ENCODE measurements at places on chromosomes 12 and 14.

- no peak for DNase-seq
Observed at GRCh38 chr14:38098074-38098836, 109.4 kb upstream of the SSTR1 start.

DNA sequence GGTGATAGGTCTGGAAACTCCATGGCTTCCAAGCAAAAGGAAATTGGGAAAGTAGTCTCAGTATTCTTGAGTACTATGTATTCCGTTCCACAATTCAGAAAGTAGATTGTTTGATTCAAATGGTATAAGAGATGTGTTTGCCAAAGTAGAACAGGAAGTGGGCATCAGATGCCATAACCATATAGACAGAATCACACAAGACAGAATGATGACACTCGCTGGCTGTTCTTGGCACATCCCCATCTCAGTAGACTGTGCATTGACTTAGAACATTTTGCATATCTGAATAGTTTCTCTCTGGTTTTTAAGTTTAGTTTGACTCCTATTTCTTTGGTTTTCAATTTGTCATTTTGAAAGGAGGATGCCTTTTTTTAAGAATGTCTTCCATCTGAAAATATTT is 221.1 kb upstream of the RGS6 start:
- peak; percentile 16 for DNase-seq

DNA sequence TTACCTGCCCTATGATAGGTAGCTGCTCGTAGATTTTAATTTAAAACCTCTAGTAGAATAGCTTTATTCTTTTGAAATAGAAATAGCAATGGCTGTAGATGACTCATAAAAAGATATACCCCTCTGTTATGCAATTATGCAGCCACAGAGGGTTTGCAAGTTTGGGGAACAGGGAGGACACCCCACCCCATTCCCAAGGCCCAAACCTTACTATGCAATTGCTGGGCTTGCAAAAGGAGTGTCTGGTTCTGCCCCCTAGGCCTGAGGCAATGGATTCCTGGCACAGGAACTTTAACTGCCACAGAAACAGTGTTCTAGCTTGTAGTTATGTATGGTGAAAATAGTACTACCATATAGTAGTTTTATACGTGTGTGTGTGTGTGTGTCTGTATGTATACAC is 403.3 kb downstream of the ADAMTS20 start:
- no peak for DNase-seq

DNA sequence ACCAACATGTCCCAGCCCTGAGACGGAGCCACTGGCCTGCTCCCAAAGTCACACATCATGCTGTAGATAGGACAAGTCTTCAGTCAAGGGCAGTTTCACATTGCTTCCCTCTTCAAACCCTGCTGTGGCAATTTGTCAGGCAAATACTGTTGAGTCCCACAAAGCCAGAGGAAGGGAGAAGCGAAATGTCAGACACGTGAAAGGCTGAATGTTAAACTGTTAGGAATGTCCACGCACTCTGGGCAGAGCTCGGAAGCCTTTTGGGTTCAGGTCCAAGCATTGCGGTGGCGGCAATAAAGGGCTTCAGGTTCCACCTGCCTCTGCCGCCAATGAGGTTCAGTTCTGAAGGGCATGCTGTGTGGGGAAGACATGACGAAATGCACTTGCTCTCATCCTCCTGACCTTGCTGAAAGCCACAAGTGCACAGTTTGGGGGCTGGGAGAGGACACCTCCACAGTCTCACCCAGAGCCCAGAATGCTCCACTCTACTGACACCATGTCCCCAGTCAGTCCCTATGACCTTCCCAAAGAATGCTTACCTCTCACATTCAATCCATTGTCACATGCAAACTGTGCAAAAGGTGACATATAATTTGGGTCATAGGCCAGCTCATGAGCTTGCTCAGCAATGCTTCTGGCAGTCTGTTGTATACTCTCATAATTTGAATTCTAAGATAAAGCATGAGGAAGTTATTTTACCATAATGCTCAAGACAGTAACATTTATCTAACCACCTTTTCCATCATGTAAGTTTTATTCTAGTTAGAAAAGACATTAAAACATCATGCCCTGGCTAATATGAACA is 35.7 kb downstream of the RAD9B start:
- no peak for DNase-seq

DNA sequence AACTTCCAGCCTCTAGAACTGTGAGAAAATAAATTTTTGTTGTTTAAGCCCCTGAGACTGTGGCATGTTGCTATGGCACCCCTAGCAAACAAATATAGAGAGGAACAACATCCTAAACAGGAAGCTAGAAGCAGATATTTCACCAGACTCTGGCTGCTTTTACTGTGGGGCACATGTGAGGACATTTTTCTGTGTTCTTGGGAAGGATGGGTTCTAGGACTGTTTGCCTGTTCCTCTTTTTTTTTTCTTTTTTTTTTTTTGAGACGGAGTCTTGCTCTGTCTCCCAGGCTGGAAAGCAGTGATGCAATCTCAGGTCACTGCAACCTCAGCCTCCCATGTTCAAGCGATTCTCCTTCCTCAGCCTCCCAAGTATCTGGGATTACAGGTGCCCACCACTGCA is 4.2 kb upstream of the HRK start:
- no peak for DNase-seq

DNA sequence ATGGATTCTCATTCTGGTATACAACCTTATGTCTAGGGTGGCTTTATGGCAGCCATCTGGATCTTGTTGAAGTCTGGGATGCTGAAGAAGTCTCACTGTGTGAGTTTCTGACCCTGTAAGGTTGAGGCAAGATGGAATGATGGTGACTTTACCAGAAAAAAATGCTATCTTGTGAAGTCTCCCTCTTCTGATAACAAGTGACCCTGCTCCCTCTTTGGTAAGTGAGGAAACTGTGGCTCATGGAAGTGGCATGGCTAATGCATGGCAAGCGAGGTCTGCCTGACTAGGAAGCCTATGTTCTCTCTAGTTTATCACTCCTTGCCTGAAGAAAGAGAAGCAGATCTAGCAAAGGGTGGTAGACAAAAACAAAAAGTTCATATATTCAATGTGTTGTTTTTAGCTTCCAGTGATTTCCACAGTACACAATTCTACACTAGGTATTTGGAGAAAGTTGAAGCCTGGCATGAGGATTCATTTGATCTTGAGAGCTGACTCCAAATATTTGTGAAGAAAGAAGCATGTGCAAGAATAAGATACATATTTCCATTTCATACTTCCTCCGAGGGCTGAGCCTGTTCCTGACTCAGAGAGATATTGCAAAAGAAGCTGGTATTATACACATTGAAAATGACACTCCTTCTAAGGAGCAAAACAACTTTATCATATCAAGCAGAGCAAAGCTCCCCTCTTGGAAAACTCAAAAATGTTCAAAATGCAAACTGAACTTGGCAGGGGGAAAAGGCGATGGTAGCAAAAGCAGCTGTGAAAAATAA is 63.6 kb downstream of the HELB start:
- DNase-seq: no peak

DNA sequence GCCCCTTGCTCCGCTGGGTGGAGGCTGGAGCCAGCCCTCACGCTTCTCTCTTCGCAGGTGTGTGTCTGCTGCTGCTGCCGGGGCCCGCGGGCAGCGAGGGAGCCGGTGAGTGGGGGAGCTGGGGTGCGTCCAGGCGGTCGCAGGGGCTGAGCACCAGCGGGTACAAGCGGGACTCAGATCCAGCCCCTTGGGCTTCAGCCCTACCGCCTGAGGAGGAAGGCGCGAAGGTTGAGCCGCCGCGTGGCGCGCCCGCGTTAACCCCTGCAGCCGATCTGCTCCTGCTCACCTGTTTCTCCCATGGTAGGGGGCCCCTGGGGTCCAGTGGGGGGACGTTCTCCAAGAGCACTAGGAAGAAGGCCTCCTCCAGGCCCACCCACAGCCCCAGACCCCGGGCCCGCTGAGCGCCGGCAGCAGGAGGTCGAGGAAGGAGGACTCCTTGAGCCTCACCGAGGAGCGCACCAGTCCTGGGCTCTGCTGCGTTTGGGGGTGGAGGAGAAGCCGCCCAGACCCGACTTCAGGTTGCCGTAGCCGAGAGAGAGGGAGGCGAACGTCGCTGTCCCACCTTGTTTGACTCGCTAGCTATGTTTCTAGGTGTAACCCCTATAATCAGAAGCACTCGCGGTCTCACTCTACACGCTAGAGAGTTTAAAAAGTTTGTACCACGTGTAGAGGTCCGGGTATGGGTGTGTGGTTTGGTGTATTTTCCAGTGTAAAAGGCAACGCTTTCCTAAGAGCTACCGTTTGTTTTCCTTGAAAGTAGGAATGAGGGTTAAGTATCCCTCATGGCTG is 834 bp downstream of the COCH start:
- DNase-seq: no peak

DNA sequence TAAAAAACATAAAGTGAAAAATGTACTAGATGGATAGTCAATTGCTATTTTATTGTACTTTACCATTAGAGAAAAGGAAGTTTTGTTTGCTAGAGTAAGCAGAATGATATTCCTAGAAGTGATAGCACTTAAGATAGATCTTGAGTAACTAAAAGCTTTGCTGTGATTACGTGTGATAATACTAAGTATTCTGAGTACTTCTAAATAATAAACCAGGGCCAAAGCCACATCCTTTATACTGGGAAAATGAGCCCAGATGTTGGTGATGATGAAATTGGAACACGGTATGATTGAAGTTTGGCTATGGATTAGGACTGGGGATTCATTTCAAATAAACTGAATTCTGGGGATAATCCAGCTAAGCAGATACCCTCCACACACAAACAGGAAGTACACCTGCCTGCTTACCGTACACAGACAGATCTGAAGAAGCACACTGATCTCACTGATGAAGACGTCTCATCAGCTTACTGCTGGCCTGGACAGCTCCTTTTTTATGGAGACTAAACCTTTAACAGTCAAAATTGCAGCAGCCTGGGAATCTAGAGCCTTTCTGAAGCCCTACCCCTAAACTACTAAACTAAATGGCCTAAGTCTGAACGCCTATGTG is 199.8 kb downstream of the LRFN5 start:
- DNase-seq: no peak

DNA sequence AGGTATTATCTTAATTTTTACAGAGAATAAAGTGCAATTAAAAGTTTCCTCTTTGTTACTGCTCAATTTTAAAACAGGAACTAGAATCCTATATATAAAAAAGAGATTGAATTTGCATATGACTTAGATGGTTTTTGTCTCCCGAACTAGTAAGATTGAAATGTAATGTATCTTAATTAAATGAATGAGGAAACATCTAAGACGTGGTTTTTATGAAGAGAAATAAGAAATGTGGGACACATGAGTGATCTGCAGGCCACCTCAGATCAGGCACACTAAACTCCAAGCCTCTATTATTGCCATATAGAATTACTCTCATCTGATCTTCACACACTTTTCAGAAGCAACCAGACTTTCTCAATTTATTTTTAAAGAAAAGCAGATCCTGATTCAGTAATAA is 158.6 kb downstream of the CPNE8 start:
- DNase-seq: no peak

- DNase-seq: peak; percentile 4
Observed at GRCh38 chr14:56333359-56334292, 215.4 kb downstream of the PELI2 start.

- no peak for DNase-seq
Observed at GRCh38 chr14:73209953-73210352, 27.4 kb upstream of the PAPLN start.

DNA sequence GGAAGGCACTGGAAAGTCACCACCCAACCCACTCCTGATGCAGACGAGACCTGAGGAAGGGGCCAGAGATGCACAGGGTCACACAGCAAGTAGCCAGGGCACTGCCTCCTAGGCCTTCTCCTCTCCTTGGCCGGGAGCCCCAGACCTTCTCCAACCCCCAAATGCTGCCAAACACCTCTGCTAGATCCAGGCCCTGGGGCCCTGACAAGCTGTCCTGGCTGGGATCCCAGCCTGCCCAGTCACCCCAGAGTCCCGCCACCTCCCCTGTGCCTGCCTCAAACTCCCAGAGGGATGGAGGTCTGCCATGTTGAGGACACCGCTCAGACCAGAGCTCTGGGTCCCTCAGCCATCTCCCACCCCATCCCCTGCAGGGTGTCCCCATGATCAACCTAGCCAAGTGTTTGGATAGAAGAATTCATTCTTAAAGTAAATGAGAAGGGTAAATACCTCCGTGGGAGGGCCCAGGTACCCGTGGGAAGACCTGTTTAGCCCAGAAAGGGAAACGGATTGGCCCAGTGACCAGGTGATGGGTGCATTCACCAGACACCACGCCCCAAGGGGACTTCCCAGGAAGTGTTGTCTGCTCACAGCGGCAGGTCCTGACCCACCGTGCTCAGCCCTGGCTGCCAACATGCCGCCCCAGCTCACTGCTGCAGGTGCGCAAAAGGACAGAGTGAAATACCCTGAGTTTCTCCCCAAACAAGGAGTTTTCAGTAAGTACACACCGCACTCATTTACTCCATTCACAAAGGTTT is 4.6 kb upstream of the DIO3 start:
- DNase-seq: no peak

DNA sequence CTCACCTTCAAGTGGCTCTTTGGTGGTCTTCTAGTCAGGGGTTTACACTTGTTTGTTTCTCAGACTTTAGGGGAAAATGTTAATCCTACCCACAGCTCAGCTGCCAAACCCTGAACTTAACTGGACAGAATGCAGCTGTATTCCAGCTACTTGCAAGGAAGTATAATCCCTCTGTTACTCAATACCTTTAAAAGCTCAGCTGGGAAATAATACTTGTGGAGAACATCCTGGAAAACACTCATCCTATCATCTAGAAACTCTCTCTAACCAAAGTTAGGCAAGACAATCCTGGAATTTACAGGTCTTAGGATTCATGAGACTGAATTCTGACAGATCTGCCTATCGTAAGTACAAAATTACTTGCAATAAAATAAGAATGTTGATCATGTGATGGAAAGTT is 404.1 kb downstream of the ADAMTS20 start:
- no peak for DNase-seq

- DNase-seq: no peak
Observed at GRCh38 chr12:72699362-72699761, 427.2 kb downstream of the TRHDE start.

DNA sequence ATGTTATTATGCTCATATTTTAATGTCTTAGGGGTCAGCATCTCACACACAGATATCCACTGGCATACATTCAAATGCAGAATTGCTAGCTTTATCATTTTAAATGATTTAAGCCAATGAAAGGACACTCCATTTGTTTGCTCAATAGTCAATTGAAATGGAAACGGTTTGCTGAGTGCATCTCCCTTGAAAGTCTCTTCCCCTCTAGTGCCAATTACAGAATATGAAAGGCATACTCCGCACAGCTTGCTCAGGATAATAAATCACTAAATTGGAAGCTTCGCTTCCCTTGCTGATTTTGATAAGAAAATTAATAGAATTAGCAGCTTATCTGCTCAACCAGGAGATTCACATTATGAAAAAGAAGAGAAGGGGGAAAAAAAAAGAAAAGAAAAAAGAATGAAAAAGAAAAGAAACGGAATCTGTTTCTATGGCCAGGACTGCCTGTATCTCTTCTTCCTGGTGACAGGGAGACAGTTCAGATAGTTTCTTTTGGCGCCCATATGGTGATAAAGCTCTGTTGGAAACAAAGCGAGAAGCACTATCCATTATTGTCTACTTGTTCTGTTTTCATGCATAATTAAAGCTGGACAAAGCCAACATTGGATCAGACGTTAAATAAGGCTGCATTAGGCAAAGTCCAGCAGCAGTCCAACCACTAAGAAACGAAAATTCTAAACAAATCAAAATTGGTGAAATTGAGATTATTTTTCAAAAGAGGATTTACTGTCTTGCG is 225.0 kb downstream of the GXYLT1 start:
- no peak for DNase-seq

GRCh38 chr14:51004352-51004800 is 60.1 kb upstream of the PYGL start:
- no peak for DNase-seq

GRCh38 chr12:130414381-130414780 is 76.7 kb downstream of the PIWIL1 start:
- no peak for DNase-seq

- no peak for DNase-seq
Observed at GRCh38 chr12:58359084-58359483, 417.7 kb downstream of the ATP23 start.
